Progenitor cell of endocrine pancreas (in vitro differentiated cells): ENCODE measurements at places on chromosomes 6 and 20. TPM values are rescaled to one million over a fixed set of nuclear protein-coding genes. Genes with fewer than 3 reads are reported as not detected.
A peak's percentile ranks its signal among the peaks of the same experiment; 100 is the strongest.

DNA sequence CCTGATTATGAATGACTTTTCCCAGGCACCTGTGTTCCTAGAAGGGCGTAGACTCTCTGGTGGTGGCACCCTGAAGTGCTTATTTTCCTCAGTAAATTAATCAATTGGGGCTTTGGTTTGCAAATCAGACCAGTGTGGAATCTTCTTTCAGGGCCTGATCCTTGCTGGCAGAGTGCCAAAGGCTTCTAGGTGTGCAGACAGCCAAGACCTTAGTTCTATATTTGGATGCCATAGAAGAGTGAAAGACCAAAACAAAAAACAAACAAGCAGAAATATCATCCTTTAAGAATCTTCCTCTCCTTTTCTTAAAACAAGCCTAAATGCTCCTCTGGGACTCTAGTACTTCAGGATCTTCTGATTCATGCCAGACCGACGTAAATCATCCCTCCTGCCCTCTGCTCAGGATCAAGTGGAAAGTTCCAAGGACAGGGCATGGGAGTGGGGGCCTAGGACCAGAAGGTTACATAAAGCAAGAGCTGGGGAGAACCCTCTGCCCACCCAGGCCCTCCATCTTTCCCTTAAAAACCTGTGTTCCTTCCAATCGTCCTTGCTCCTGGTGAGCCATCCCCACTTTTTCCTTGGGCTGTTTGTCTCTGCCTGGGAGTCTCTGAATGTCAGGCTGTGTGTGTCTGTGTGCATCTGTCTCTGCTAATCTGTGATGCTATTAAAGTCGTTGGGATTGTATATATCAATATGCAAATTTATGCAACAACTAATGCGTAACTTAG, 70.5 kb upstream of the MYLIP start:
- no peaks in the 10 kb centered on the region for H3K36me3 ChIP-seq
- H3K27ac ChIP-seq = no peak overlapping the region
- no peak for DNase-seq
- H3K4me1 ChIP-seq = peaks cover 16% of the 10 kb centered on the region
- no peak overlapping the region for H3K4me3 ChIP-seq
- peaks cover 41% of the 10 kb centered on the region for H3K27me3 ChIP-seq

- peaks cover 3% of the 10 kb centered on the region for H3K36me3 ChIP-seq
- no peaks in the 10 kb centered on the region for H3K27me3 ChIP-seq
- H3K4me3 ChIP-seq = no peak overlapping the region
- no peaks in the 10 kb centered on the region for H3K4me1 ChIP-seq
- no peak for DNase-seq
Measured at GRCh38 chr6:42366011-42366705, 85.6 kb downstream of the TRERF1 start.

GRCh38 chr20:54156981-54157835, 16.6 kb downstream of the CYP24A1 start:
- H3K4me1 ChIP-seq = no peaks in the 10 kb centered on the region
- DNase-seq = no peak
- H3K4me3 ChIP-seq = no peak overlapping the region

GRCh38 chr6:51528556-51528955, 558.9 kb downstream of the PKHD1 start:
- no peaks in the 10 kb centered on the region for H3K36me3 ChIP-seq
- DNase-seq = no peak
- no peaks in the 10 kb centered on the region for H3K4me1 ChIP-seq
- no peak overlapping the region for H3K27ac ChIP-seq

GRCh38 chr6:167514524-167514923, 189.6 kb downstream of the TTLL2 start:
- DNase-seq = no peak
- H3K4me3 ChIP-seq = no peak overlapping the region
- H3K4me1 ChIP-seq = peaks cover 5% of the 10 kb centered on the region
- no peak overlapping the region for H3K27ac ChIP-seq

DNA sequence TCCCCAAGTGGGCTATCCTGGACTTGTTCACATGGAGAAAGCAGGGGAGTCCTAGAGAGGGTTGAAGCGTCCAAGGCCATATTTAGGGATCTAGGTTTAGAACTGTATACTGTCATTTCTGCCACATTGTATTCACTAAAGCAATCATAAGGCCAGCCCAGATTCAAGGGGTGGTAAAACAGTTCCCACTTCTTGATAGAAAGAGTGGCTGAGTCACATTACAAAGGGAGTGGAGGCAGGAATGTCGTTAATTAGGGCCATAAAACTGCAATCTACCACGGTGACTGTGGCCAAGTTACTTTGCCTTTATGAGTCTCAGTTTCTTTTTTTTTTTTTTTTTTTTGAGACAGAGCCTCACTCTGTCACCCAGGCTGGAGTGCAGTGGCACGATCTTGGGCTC, 7.4 kb upstream of the UBR2 start:
- H3K4me3 ChIP-seq = no peak overlapping the region
- peaks cover 5% of the 10 kb centered on the region for H3K4me1 ChIP-seq
- DNase-seq = no peak
- H3K36me3 ChIP-seq = no peaks in the 10 kb centered on the region

The CPNE5 gene
- total RNA-seq = 0.16 and 0.24 TPM in 2 replicates

GRCh38 chr20:58553841-58554240, 38.6 kb upstream of the APCDD1L start:
- no peaks in the 10 kb centered on the region for H3K36me3 ChIP-seq
- H3K27ac ChIP-seq = no peak overlapping the region
- peaks cover 54% of the 10 kb centered on the region for H3K27me3 ChIP-seq
- no peak for DNase-seq

The BNIP5 gene
- 0.07 and 0.10 TPM in 2 replicates for total RNA-seq

The RRAGD gene
- 8.0 and 11.4 TPM in 2 replicates for total RNA-seq

GRCh38 chr6:134623401-134623800, 305.5 kb upstream of the SGK1 start:
- no peak overlapping the region for H3K4me3 ChIP-seq
- H3K27me3 ChIP-seq = peaks cover 25% of the 10 kb centered on the region
- no peak overlapping the region for H3K27ac ChIP-seq
- H3K4me1 ChIP-seq = peaks cover 8% of the 10 kb centered on the region

GRCh38 chr6:8278562-8278961, 156.8 kb downstream of the SLC35B3 start:
- H3K4me3 ChIP-seq = no peak overlapping the region
- no peak for DNase-seq
- no peak overlapping the region for H3K27ac ChIP-seq
- H3K36me3 ChIP-seq = peaks cover 1% of the 10 kb centered on the region

The BAK1 gene
- 21.0 and 22.4 TPM in 2 replicates for total RNA-seq

The SNPH gene
- total RNA-seq = 2.7 and 3.3 TPM in 2 replicates

- H3K36me3 ChIP-seq = no peaks in the 10 kb centered on the region
- peaks cover 29% of the 10 kb centered on the region for H3K27me3 ChIP-seq
- no peak overlapping the region for H3K4me3 ChIP-seq
- DNase-seq = no peak
- H3K27ac ChIP-seq = peak overlapping the region; percentile 43
Measured at GRCh38 chr6:31114970-31115849, 610 bp downstream of the PSORS1C1 start.

- H3K4me1 ChIP-seq = peaks cover 2% of the 10 kb centered on the region
- peak overlapping the region; percentile 66 for H3K27ac ChIP-seq
- H3K27me3 ChIP-seq = no peaks in the 10 kb centered on the region
- peaks cover 18% of the 10 kb centered on the region for H3K36me3 ChIP-seq
Measured at GRCh38 chr20:35934050-35934449, 20.3 kb downstream of the SCAND1 start.

The NHLRC1 gene
- total RNA-seq = 0.60 and 0.65 TPM in 2 replicates

GRCh38 chr20:48697845-48698491, 129.8 kb downstream of the PREX1 start:
- no peak overlapping the region for H3K27ac ChIP-seq
- H3K4me1 ChIP-seq = peaks cover 5% of the 10 kb centered on the region
- H3K36me3 ChIP-seq = no peaks in the 10 kb centered on the region
- H3K4me3 ChIP-seq = no peak overlapping the region
- no peaks in the 10 kb centered on the region for H3K27me3 ChIP-seq

- peaks cover 5% of the 10 kb centered on the region for H3K4me1 ChIP-seq
- no peak overlapping the region for H3K4me3 ChIP-seq
- no peak overlapping the region for H3K27ac ChIP-seq
- no peak for DNase-seq
- H3K27me3 ChIP-seq = no peaks in the 10 kb centered on the region
- H3K36me3 ChIP-seq = peaks cover 2% of the 10 kb centered on the region
Measured at GRCh38 chr6:20978151-20978614, 443.9 kb downstream of the CDKAL1 start.

The DPPA5 gene
- not detected in 2 replicates for total RNA-seq

- H3K27ac ChIP-seq = no peak overlapping the region
- no peaks in the 10 kb centered on the region for H3K36me3 ChIP-seq
- peaks cover 3% of the 10 kb centered on the region for H3K4me1 ChIP-seq
- DNase-seq = no peak
- no peaks in the 10 kb centered on the region for H3K27me3 ChIP-seq
Measured at GRCh38 chr20:13276945-13277541, 56.0 kb downstream of the ISM1 start.

The CNR1 gene
- 23.8 and 26.2 TPM in 2 replicates for total RNA-seq

DNA sequence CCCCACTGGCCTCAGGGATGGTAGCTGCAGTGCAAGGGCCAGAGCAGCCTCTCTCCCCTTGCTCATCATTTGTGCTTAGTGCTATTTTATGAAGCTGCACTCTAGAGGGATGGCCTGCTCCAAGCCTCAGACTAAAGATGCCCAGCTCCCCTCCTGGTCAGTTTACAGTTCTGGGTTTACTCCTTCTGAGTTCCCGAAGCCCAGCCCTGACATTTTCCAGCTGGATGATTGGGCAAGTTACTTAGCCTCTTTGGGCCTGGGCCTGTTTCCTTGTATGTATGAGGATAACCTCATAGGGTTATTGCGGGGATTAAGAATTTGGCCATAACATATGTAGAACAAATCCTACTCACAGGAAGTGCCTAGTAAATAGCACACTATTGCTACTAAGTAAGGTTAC, 31.8 kb upstream of the EMILIN3 start:
- H3K27ac ChIP-seq = no peak overlapping the region
- DNase-seq = no peak
- no peak overlapping the region for H3K4me3 ChIP-seq
- no peaks in the 10 kb centered on the region for H3K27me3 ChIP-seq
- peaks cover 8% of the 10 kb centered on the region for H3K36me3 ChIP-seq

DNA sequence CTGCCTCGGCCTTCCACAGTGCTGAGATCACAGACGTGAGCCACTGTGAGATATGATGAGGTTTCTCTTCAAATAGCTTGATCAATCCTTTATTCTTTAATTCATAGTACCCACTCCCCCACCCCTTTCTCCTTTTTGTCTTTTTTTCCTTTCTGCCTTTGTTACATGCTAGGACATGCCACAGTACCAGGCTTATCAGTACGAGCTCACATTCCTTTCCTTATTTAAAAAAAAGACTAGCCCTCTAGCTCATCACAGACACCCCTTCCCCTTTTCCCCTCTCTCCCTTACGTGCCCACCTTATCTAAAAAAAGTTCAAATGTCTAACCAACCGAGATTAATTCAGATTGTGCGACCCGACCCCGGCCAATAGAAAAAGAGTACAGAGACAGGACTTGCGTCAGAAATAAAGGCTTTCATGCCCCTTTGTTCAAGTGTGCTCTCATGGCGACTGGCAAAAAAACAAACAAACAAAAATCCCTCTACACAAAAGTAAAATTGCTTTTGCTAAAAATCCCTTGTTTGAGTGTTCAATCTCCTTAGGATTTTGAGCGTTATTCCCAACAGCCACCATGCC, 49.2 kb downstream of the MRAP2 start:
- peak overlapping the region; percentile 94 for H3K27ac ChIP-seq
- H3K4me1 ChIP-seq = peaks cover 33% of the 10 kb centered on the region
- H3K27me3 ChIP-seq = no peaks in the 10 kb centered on the region
- no peak for DNase-seq
- peak overlapping the region; percentile 43 for H3K4me3 ChIP-seq
- peaks cover 1% of the 10 kb centered on the region for H3K36me3 ChIP-seq

DNA sequence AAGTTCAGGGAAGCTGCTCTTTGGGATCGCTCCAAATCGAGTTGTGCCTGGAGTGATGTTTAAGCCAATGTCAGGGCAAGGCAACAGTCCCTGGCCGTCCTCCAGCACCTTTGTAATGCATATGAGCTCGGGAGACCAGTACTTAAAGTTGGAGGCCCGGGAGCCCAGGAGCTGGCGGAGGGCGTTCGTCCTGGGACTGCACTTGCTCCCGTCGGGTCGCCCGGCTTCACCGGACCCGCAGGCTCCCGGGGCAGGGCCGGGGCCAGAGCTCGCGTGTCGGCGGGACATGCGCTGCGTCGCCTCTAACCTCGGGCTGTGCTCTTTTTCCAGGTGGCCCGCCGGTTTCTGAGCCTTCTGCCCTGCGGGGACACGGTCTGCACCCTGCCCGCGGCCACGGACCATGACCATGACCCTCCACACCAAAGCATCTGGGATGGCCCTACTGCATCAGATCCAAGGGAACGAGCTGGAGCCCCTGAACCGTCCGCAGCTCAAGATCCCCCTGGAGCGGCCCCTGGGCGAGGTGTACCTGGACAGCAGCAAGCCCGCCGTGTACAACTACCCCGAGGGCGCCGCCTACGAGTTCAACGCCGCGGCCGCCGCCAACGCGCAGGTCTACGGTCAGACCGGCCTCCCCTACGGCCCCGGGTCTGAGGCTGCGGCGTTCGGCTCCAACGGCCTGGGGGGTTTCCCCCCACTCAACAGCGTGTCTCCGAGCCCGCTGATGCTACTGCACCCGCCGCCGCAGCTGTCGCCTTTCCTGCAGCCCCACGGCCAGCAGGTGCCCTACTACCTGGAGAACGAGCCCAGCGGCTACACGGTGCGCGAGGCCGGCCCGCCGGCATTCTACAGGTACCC, at the start of gene ESR1:
ESR1 (plus strand) TSS at position 170 of the 858 bp plus-strand sequence; CDS start at position 401, 231 bp downstream.
- H3K27ac ChIP-seq = no peak within 1 kb of the TSS
- H3K36me3 ChIP-seq = no peaks in the 10 kb centered on the region
- peaks cover 7% of the 10 kb centered on the region for H3K4me1 ChIP-seq

The MCHR2 gene
- total RNA-seq = not detected in 2 replicates

GRCh38 chr6:86937219-86938079, at the start of gene HTR1E:
Gene HTR1E (plus strand): TSS chr6:86937528. CDS start chr6:87015335, 77,807 bp downstream.
- peaks cover 62% of the 10 kb centered on the region for H3K27me3 ChIP-seq
- no peaks in the 10 kb centered on the region for H3K36me3 ChIP-seq
- H3K4me3 ChIP-seq = peak within 1 kb of the TSS; percentile 76

DNA sequence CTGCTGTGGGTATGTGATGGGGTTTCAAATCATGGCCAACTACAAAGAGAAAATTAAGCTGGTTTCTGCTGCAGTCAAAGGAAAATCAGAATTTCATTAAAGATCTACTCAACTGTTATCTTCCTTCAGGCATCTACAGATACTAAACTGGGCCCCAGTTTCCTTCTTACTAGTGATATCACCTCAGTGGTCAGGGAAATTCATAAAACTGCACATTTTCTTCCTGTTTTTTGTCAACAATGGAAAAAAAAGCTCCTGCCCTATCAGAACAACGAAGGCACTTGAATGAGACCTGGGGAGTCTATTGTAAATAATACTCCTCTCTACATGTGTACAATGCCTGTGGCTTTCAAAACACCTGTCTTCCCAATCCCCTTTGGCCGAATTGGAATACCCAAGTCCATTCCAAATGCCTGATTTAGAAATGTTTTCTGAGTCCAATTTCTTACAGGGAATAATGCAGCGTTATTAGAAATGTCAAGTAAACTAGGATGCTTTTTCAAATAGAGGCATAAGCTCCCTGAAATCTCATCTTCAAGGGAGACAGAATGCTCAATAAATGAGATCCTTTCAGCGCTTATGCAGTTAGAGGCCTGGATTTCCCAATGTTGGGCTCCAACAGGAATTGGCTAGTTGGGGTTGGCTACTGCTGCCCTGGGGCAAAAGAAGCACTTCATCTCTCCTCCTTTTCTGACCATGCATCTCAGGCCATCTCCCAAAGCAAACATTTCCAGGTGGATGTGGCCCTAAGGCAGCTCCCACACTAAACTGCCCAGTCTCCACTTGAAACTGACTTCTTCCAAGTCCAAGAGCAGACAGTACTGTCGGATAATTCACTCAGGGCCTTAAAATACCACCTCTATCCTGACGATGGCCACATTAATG, 143.3 kb downstream of the NFATC2 start:
- no peaks in the 10 kb centered on the region for H3K36me3 ChIP-seq
- no peaks in the 10 kb centered on the region for H3K27me3 ChIP-seq
- peaks cover 3% of the 10 kb centered on the region for H3K4me1 ChIP-seq
- DNase-seq = no peak
- H3K4me3 ChIP-seq = no peak overlapping the region
